ENCODE measurements at places on chromosomes 2 and 18.

DNA sequence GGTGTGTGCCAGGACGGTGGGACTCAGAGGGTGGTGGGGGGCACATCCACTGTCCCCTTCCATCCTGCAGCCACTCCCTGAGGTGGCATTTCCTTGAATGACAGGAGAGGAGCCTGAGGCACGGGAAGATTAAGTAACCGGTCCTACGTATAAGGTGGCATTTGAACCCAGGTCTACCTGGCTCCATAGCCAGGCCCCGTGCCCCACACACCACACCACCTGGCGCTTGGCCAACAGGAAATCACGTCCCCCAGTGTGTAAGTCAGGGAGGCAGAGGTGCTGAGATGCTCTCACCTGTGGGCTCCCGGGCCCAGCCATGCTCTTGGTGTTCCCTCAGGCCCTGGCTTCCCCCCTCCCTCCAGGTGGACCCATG, 53.7 kb downstream of the HPCAL1 start:
- no peak for DNase-seq

- DNase-seq = no peak
Measured at GRCh38 chr2:165660361-165660760, 133.7 kb downstream of the GALNT3 start.

DNA sequence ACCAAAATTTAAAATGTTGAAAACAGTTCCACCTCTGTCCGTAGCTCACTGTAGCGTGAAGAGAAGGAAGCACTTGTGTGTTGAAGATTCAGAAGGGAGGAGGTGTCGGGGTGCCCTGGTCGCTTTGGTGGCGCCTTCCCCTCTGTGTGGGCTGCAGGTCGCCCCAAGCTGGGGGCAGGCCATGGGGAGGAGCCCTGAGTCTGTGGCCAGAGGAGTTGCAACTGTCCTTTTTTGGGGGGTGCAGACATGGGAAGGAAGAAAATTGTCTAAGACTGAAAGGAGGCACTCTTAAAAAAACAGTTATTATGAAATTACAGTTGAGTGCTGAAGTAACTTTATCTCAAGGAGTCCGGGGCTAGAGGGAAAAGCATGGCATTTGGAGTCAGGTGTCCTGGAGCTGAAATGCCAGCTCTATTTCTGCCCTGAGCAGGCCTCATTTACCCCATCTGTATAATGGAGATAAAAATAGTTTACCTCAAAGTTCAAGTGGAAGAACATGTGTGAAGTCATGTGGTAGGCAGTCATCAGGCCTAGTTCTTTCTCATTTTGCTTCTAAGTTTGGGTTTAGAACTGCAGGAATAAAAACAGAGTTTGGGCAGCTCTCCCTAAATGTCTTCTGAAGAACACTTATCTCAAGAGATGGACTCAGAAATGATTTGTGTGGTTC, 82.1 kb downstream of the RNF144A start:
- DNase-seq = no peak

DNA sequence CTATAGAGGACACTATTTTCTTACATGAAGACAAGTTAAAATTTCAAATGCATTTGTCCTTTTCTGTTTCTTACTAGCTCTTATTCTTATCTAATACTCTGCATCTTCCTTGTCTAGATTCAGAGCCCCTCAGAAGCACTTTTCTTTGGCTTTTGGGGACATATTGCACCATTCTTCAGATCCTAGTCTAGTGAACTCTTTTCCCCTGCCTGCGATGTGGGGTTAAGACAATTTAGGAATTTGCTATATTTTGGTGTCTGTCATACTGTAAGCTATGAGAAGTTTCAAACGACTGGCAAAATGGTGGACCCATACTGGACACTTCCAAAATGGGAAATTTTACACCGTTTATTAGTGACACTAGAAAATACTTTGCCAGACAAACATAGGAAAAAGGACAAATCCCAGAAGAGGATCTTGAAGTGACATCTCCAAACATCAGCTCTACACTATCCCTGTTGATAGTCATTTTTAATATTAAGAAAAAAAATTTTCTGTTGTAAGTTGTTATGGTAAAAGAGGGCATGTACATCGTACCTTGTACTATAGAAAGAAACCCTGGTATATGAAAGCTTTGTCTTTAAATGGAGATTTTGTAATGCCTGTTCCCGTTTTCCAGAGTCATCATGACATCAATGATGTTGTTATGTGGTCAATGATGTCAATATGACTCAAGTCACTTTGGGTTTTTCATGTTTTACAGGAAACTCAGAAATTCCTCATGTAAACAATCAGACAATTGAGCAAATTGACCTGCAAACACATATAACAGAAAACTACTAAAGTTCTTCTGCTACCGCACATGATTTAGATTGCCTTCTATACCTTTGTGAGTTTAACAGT, 4.4 kb upstream of the KYNU start:
- DNase-seq = no peak

DNA sequence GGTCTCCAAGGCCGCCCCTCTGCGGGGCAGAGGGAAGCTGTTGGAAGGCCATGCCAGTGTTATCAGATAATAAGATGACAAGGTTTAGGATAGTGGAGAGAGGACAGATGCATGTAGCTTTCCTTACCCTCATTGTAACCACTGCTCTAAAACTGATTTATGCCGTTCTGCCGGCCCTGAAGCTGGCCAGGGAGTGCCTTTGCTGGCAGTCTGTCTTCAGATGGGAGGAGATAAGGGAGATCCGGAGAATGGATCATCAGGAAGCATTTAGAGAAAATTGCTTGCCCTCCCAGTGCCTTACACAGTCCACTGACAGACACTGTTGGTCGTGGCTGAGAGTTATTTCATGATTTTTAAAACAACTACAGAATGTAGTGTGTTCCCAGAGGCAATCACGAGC, 35.4 kb upstream of the MYO3B start:
- DNase-seq = no peak

DNA sequence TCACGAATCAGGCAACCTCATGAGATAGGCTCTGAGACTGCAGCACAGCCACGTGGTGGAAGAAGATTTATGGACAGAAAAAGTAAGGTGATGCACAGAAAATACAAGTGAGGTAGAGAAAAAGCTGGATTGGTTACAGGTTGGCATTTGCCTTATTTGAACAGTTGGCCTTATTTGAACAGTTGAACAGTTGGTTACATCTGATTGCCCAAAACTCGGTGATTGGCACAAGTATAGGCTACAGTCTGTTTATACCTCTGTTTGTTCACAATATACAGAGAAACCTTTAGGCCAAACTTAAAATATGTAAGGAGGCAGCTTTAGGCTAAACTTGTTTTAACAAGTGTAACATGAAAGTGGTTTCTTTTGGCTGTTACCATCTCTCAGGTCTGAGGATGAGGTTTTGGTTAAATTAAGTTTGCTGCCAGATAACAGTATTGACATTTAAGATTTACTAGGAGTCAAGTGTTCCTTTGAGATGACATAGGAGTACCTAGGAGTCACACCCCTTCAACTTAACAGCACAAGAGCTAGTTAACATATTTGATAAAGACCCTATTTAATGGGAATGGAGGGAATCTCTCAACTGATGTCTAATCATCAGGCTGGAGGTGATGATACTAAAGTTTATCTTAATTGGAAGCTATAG, 16.5 kb upstream of the GPR155 start:
- no peak for DNase-seq

- DNase-seq = no peak
Measured at GRCh38 chr2:100344433-100344832, 22.1 kb upstream of the LONRF2 start.

DNA sequence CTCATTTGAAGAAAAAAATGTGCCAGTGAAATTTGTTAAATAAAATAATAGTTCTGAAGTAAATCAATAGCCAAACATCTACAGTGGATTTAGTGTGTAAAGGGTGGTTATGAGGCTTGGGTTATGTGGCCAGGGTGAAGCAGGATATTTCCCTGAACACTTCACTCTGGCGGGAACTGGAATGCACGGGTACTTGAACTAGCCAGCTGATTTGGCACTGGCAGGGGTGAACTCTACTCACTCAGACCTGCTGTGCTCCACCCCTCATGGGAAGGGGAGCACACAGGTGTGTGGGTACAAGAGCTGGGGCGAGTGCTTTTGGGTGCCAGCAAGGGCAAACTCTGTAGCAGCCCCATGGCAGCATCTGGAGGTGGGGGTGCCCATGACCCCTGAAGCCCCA, 278.2 kb downstream of the CALCRL start:
- DNase-seq = no peak

DNA sequence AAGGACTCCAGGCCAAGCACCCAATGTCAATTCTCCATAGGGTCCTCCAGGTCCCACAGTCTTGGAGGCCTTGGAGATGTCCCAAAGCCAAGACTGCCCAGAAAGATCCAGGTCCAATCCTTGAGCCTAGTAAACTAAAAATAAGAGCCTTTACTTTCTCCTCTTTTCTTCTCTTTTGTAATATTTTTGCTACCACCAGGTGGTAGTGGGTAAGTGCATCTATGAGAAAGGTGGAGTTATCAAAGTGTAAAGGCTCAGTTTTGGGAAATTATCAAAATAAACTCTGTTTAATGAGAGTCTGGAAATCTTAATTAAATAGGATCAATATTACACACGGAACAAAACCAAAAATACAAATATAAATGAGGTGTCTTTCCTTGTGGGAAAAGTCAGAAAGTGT, 276.4 kb downstream of the ALK start:
- DNase-seq = no peak

DNA sequence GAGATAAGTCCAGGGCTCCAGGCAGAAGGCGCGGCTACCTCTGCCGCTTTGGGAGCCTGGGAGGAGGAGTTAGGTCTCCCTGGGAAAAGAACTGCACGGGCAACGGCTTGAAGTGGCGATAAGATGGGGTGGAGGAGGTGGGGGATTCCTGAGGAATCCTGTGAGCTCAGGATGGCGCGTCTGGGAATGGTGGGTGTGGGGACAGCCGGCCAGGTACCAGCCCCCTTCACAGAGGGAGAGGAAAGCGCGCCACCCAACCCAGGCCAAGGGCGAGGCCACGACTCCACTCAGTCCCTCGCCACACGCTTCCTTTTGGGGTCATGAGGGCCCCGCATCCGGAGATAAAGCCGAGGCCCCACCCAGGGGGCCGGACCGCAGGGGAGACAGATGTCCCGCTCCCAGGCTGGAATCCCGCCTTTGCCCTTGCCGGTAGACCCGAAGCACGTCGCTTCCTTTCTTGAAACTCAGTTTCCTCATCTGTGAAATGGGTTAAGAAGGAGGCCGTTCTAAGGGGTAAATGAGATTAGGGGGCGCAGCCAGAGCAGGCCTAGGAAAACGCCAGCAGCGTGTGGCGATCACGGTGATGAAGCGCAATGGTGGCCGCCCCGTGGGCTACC, 1.7 kb upstream of the CTDSP1 start:
- DNase-seq = no peak

- no peak for DNase-seq
Measured at GRCh38 chr18:14117606-14118005, 14.6 kb downstream of the ZNF519 start.

- no peak for DNase-seq
Measured at GRCh38 chr2:139067072-139067471, 286.9 kb upstream of the NXPH2 start.

GRCh38 chr2:112885506-112885902, 25.5 kb upstream of the IL37 start:
- no peak for DNase-seq

- no peak for DNase-seq
Measured at GRCh38 chr2:67927501-67927900, 135.3 kb downstream of the C1D start.

- no peak for DNase-seq
Measured at GRCh38 chr2:42359304-42359964, 1.6 kb downstream of the COX7A2L start.

DNA sequence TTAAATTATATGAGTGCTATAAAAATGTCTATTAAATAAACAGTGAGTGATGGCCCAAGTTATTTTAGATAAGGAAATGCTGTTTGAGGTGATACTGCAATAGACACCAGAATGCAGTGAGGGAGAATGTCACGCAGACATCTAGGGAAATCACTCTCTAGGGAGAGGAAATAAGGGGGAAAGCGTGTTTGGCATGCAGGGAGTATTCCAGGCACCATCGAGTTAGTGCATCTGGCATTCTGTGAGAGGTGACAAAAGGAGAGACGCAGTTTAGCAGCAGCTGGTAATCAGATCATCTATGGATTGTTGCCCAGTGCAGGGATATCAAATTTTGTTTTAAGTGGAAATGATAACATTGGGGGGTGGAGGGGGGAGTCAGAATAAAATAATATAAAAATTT, 175.4 kb upstream of the NETO1 start:
- no peak for DNase-seq

- DNase-seq = no peak
Measured at GRCh38 chr2:76867854-76868253, 654.3 kb downstream of the LRRTM4 start.

- DNase-seq = no peak
Measured at GRCh38 chr2:94762600-94762999, 108.6 kb upstream of the TEKT4 start.

- DNase-seq = no peak
Measured at GRCh38 chr2:197708331-197708730, 3.2 kb downstream of the MARS2 start.

GRCh38 chr2:152479282-152479681, 144.3 kb downstream of the FMNL2 start:
- DNase-seq = no peak

- DNase-seq = no peak
Measured at GRCh38 chr18:5429681-5430080, 114.1 kb downstream of the EPB41L3 start.

- no peak for DNase-seq
Measured at GRCh38 chr2:233531955-233532354, 34.6 kb downstream of the USP40 start.

- DNase-seq = no peak
Measured at GRCh38 chr2:211846714-211847113, 691.9 kb downstream of the ERBB4 start.

DNA sequence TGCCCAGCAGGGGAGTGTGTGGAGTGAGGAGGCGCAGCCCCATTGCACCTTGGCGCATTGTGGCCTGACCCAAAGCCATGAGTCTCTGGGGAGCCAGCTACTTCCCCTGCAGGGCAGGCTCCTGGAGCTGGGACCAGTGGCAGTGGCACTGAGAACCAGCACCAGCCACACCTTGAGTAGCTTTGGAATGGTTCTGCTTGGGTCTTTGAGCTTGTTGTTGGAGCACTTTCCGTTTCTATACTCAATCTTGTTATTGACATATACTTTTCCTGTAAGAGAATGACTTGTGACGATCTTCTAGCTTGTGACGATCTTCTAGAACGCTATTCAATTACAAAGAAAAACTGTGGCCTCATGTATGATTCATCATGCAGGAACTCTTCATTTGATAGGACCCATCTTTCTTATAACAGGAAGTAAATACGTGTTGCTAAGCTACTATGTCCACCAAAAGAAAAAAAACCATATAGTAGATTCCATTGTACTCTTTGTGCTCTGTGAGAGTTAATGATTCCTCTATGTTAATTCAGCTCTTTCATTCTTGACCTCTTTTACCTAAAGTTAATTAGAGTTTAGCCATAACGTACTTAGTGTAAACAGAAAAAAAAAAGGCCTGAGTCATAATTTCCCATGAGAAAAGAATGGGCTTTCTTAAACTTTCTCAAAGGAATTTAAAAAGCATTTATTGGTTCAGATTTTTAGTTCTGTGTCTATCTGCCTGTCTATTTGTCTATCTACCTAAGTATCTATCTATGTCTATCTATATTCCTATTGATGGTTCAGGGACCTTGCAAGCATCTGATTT, 113.1 kb downstream of the GATA6 start:
- DNase-seq = no peak

GRCh38 chr2:200448455-200448854, 61.4 kb downstream of the KCTD18 start:
- DNase-seq = no peak

- no peak for DNase-seq
Measured at GRCh38 chr2:86027196-86027921, 78.3 kb downstream of the POLR1A start.
